ENCODE measurements at places on chromosomes 3 and 15.

GRCh38 chr3:128095222-128095703 lies 28.3 kb downstream of the RUVBL1 start:
- DNase-seq, result peak; percentile 49

- no peak for DNase-seq
These were observed 122.9 kb downstream of the ARRDC4 start for GRCh38 chr15:98083203-98083910.

GRCh38 chr15:78992416-78993256 lies 47.8 kb upstream of the CTSH start:
- no peak for DNase-seq

DNA sequence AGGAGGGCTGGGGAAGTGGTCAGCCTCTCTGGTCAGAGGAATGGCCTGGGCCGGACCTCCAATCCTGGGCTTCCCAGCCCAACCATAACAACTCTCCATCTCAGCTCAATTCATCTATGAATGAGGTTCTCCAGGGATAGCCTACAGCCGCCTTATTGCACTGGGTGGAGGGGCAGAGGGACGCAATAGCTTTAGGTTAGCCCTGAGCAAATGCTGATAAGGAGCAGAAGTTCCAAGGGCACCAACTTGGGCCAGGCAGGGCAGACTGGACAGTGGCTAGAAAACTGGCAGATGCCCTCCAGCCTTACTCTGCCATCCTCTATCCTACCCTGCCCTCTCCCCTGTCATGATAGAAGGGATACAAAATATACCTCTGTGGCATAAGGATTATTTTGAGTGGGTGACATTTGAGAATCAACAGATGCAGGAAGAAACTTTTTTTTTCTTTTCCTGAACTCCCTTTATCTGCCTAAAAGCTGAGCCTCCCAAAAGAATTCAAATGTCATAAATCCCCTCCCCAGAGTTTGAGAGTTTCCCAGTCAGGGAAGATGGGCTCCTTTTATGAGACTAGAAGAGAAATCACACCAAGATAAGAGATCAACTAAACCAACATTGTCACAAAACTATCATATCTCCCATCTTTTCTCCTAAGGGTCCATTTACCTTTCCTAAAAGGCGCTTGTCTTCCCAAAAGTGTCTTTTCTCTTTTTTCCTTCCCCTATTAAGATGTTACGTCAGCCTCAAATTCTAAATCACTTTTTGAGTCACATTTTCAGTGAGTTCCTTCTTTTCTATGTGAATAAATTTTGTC lies 40.4 kb upstream of the C15orf39 start:
- DNase-seq, result no peak

DNA sequence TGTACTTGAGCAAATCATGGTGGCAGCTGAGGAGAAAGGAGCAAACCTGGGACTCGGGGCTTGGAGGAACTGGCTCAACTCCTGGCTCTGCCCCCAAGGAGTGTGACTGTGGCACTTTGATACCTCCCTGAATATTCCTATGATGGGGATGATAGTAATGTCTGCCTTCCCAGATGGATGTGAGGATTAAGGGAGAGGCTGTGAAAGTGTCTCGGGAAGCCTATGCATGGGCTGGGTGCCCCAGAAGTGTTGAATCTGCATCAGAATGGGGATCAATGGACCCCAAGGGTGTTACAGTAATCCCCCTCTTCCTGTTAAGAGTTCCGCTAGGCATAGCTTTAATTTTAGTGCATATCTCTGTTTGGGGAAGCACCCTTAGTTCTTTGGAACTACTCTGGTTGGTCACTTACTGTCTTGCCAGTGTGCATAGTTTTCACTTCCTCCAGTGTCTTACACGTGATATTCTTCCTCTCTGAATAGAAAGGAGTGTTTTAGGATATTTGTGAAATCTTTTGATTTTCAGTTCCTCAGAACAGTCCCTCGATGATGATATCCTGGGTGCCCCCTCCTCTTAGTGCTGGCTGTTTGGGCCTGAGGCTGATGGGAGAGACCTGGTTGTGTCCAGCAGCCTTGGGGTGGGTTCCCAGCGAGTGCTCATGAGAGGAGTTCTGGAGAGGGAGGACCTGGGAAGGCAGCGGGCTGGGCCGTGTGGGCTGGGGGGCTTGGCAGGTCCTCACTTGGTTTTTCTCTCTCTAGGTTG lies 97.5 kb downstream of the CHDH start:
- DNase-seq, result no peak

DNA sequence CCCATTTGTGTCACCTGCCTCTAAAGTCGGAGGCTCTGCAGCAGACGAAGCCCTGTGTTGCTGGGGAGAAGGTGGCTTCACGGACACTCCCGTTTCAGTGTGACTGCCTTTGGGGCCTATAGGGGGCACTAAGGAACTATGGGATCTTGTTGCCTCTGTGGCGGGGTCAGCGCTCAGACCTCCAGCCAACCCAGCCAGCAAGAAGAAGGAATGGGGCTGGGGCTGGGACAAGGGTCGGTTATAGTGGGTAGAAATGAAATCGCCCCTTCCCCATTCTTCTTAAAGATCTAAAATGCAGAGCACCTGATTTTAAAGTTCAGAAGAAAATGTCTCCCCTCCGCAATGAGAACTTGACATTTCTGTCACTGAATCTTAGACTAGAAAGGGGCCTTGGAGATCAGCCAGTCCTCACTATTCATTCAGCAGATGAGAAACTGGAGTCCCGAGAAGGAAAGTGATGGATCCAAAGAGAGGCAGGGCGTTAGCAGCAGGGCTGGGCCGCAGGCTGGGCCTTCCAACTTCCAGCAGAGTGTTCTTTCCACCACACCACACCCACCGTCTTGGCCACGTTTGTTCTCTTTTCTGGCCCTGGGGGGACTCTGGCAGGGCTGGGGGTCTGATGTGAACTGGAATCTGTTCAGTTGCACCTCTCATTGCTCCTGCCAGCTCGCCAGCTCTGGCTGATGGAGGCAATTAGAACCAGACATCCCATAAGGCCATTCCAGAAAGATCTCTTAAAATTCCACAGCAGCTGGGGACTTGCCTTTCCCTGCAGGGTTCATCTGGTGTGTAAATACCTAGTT lies 195.4 kb downstream of the OPA1 start:
- DNase-seq, result no peak

DNA sequence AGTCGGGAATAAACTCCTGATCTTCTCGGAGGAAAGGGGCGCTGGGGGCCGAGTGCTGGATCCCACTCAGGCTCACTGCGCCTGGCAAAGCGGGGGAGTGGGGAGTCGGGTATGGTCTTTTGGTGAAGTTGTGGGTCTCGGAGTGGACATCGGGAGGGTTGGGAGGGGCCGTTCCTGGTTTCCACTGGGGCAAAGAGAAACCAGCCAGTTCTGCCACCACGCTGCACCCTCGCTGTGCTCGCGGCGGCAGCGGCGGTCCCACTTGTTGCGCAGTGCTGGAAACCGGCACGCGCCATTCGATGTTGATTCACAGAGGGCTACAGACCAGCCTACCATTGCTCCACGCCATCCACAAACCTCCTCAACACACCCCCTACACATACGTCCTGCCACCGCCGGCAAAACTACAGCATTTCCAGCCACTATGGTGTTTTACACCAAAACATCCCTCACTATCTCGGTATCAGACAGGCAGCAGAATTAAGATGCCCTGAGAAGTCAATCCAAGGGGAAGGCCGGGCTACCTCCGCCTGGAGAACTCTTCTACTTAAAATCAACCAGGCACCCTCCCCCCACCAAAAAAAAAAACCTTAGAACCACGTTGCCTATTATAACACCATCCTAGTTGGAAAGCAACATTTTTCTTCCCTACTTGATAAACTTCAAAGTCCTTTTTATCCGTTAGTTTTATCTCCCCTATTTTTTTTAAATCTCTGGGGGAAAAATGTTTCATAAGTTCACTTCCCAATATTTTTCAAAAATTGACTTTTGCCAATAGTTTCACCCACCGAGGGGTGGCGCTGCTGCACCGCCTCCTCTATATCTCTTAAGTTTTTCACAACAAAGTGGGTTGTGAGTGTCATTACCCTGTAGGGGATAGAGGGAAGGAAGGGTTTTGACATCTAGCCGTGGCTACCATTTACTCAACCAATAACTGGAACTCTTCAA lies 3.6 kb downstream of the BCL6 start:
- no peak for DNase-seq
